ENCODE measurements at places on chromosomes 1 and 21.

DNA sequence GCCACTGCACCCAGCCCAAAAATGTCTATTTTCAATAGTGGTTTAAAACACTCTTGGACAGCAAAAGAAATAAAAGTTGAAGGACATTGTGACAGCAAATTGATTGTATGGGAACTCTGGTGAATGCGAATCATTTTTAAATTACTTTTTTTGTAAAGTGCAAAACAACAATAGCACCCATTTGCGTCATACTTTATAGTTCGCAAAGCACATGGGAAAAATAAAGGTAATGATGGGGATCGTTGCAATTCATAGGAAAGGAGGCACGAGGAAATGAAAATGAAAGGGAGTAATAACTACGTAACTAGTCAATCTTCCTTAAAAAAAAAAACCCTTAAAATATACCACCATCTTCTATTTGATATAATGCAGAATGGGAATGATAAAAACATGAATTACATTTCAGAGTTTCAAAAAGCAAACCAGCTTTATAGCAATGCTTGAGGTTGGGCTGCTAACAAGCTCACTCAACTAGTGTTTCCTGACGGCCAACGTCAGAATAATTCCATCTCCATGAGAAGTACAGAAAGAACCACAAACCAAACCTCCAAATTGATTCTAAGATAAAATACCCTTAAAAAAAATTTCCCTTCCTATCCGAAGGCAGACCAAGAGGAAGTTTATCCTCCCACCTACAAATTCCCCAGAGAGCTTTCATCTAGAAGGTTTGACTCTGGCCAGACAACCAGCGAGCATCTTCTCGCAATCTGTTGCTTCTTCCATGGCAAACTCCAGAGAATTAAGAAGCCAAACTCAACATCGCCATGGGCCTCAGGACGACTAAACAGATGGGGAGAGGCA, at the start of gene EDARADD:
EDARADD (plus strand) TSS at position 606 of the 801 bp plus-strand sequence; CDS start at position 765, 159 bp downstream.
- DNase-seq = no peak

DNA sequence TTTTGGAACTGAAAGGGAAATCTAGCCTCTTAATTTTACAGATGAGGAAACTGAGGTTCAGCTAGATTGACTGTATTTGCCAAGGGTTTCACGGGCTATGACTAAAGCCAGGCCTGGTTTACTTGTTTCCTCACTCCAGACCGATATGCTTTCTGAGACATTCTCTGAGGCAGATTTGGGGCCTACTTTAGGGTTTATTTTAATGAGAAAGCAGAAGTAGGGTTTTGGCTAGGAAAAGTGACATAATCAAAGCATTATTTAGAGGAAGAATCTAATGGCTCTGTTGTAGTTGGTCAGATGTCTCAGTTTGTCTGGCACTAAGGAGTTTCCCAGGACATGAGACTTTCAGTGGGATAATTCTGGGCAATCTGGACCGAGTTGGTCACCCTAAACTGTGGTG, 1.5 kb upstream of the RPTN start:
- no peak for DNase-seq

- DNase-seq = no peak
Measured at GRCh38 chr1:235943581-235944114, 76.9 kb upstream of the LYST start.

GRCh38 chr1:41412748-41413147, 51.5 kb downstream of the FOXO6 start:
- no peak for DNase-seq

- no peak for DNase-seq
Measured at GRCh38 chr1:74508449-74508848, 4.0 kb downstream of the LRRC53 start.

DNA sequence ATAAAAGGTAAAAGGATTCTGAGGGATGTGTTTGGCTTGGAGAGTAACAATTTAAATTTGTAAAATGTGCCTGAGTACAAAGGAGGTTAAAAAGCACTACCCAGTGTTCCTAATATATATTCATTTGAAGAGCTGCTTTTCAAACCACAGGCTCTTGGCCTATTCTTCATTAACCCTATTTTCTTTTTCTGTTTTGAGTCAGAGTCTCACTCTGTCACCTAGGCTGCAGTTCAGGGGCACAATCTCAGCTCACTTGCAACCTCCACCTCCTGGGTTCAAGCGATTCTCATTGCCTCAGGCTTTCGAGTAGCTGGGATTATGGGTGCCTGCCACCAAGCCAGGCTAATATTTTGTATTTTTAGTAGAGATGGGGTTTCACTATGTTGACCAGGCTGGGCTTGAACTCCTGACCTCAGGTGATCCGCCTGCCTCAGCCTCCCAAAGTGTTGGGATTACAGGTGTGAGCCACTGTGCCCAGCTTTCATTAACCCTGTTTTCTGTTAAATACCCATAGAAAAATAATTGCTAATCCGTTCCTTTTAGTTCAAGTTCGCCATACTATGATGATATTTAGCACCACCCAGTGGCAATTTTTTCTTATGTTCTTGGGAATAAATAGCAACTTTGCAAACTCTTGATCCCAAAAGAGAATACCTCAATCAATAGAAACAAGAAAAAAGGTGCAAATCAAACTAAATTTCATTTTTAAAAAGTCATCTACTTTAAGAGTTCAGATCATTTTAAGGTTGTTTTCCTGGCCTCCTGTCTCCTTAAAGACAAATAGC, 30.5 kb downstream of the ZBTB8OS start:
- no peak for DNase-seq

DNA sequence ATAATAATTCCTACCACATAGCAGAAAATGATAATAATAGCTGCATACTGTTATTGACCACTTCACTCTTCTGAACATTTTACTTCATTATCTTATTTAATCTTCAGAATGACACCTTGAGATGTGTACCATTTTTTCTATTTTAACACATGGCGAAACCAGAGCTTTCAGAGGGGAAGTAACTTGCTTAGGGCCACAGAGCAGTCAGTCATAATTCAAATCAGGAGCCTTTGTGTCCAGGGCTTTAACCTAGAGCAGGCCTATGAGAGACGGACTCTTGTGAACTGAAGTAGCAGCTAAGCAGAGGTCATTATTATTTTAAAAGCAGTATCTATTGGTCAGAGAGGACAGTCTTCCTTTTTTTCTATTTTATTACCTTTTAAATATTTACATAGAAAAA, 114.0 kb downstream of the ROR1 start:
- no peak for DNase-seq

DNA sequence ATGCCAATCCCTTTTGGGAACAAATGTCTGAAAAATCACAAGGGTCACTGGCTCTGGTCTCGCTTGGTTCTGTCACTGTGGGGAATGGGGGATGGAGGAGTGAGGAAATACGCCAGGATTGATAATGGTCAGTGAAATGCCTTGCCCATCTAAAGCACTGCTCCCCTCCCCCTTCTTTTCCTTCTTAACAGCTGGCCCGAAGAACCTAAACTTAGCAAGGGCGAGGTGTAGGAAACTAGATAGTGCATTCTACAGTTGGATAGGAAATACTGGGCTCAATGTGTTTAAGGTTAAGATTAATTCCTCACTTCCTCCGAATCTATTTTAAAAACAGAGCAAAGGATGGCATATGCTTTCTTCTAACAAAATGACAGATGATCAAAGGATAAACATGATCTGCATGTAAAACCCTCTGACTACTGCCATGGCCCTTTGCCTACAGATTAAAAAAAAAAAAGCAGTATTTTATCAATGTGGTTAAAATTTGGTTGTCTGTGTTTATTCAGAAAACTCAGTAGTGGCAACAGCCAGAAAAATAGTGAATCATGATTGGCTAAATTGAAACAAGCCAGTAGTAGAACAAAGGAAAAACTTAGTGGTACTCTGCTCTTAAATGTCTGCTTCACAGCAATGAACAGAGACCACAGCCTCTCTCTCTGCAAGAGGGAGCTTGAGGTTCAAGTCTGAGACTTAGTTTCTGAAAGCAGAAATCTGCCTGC, 86.1 kb upstream of the VAV3 start:
- no peak for DNase-seq

Measured in activated CD8-positive, alpha-beta memory T cell treated with anti-CD3 and anti-CD28 coated beads for 48 hours (primary cell).